ENCODE measurements at places on chromosomes 11 and 22. TPM values are rescaled to one million over a fixed set of nuclear protein-coding genes. Genes with fewer than 3 reads are reported as not detected.

KCNQ1OT1 gene
- 4.4 TPM for total RNA-seq

PHLDA2 gene
- 19.7 TPM for total RNA-seq

CARNS1 gene
- total RNA-seq: 1.7 TPM

PHOX2A gene
- total RNA-seq: not detected

PTPMT1 gene
- total RNA-seq: 34.6 TPM

CBX6 gene
- 113 TPM for total RNA-seq

OR4D5 gene
- not detected for total RNA-seq

AQP11 gene
- total RNA-seq: 1.4 TPM

CDC42BPG gene
- total RNA-seq: 20.7 TPM

SHISAL1 gene
- total RNA-seq: 1.1 TPM

PLAAT5 gene
- total RNA-seq: 0.72 TPM

GGTLC2 gene
- total RNA-seq: 0.76 TPM

- DNase-seq: peak; percentile 48
Measured at GRCh38 chr11:19018901-19019300, 41.6 kb downstream of the MRGPRX2 start.

- no peak for DNase-seq
Measured at GRCh38 chr22:39268645-39269044, 23.9 kb upstream of the PDGFB start.

DNA sequence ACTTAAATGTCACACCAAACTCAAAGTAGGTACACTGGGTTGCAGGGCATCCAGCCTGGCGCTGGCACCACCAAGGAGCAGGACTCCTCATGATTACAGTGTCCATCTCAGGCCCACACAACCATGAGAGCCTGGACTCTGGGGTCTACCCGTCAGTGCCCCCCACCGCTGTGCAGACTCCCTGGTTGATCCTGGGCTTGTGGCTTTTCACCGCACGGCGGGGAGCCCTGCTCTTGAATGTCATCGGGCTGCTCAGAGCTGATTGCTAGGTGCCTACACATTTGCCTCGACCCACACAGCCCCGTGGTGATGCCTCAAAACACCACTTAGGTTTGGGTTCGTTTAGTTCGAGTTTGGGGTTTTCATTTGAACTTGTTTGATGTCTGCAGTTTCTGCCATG, 63.0 kb downstream of the WNT11 start:
- no peak for DNase-seq

DNA sequence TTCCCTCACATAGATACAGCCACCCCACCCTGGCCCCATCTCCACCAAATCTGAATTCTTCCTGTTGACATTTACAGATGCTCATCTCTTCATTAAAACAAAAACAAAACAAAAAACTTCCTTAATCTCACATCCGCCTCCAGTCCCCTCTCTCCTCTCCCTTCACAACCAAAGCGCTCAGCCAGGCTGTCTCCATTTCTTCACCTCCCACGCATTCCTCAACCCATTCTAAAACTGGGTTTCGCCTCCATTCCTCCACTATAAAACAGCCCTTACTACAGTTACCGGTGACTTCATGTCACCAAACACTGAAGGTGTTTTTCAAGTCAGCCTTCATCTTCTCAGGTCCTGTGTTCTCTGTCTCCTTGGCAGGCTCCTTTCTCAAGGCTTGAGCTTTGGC, 9.6 kb downstream of the BACE1-AS start:
- DNase-seq: no peak

GRCh38 chr22:20580611-20581502, 73.4 kb downstream of the MED15 start:
- DNase-seq: no peak

DNA sequence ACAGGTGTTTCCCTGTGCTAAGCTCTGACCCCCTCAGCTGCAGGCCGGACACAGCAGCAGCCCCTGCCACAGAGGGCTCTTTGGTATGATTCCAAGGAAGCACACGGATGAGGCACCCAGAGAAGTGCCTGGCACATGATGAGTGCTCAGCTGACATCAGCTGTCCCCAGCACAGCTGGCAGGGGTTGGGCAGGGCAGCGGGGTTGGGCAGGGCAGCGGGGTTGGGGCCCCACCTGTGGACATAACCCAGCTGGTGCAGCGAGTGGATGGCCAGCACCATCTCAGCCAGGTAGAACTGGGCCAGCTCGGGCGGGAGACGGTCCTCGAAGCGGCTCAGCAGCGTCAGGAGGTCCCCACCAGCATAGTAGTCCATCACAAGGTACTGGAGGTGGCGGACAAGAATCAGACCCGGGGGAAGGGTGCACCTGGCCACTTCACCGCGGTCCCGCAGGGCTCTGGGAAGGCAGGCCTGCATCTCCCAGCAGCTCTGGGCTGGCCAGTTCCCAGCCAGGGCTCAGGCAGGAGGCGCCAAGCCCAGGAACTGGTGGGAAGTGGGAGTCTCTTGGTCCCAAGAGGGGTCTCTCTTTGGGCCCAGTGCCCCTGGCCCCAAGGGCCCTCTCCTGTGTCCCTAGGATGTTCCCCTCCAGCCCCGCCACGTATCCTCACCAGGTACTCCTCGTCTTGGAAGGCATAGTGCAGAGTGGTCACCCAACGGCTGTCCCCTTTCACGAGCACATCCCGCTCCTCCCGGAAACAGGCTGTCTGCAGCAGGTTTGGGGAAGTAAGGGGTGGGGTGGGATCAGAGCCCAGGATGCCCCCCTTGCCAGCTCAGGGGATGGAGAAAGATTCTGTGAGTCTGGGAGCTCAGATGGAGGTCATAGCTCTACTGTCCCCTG, 4.3 kb downstream of the CDC42BPG start:
- no peak for DNase-seq

- no peak for DNase-seq
Measured at GRCh38 chr11:76049511-76049910, 156.8 kb downstream of the WNT11 start.

- no peak for DNase-seq
Measured at GRCh38 chr11:9250139-9250582, 15.0 kb downstream of the DENND5A start.

GRCh38 chr11:79396674-79397073, 44.2 kb downstream of the TENM4 start:
- no peak for DNase-seq

DNA sequence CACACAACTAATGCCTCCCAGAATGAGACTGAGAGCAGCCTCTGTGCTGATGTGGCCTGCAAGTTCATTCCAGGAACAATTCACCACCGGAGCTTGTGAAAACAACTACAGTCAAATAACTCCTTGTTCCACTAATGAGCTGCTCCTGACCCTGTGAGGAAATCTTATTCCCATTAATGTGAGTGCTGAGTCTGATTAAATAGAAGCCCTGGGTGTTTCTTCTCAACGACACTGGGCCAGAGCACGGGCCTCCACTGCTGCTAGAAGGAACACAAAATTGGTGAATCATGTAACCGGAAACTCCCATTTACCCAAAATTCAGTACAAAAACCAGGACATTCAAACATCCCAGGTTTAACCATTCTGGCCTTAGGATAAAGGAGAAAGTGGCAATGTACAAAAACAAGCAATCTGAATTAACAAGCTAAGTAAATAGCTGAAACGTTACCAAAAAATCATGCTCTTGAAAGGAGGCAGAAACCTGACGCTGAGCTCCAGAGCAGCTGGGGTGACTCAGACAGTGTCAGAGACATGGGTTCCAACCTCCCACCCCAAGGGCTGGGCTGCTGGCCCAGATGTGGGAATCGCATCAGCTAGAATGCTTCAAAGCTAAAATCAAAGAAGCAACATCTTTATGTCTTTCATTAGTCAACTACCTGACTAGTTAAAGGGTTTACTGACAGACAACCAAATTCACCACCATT, 26.7 kb downstream of the SERGEF start:
- no peak for DNase-seq

GRCh38 chr11:44112091-44112821, 16.8 kb downstream of the EXT2 start:
- DNase-seq: no peak

DNA sequence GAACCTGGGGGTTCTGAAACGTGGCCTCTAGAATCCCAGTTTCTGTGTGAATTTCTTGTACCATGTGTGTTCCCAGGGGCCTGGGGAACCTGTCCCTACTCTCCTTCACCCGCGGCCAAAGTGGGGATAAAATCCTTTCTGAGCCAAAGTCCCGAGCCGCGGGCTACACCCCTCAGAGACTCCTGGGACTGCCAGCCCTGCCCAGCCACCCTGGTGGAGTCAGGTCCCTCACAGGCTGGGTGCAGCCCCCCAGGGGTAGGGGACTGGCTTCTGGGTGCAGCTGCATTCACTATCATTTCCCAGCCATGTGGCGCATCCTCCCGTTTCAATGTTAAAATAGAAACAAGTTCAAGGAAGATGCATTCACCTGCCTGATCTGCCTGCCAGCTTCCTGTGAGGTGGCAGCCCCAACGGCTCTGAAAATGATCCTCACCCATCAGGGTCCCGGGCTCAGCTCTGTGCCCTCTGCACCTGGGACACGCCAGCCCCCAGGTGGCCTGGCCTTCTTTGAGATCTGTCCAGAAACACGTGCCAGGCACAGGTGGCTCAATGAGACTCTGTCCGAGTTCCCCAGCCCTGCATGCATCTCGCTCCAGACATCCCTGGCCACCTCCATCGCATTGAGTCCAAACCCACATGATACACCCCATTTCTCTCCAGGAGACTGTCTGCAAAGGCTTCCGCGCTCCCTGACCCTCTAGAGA, 338.8 kb downstream of the CTTN start:
- peak; percentile 43 for DNase-seq

- no peak for DNase-seq
Measured at GRCh38 chr11:103594283-103594682, 442.2 kb upstream of the DDI1 start.

GRCh38 chr22:19827341-19828034, 27.2 kb downstream of the GNB1L start:
- no peak for DNase-seq

- no peak for DNase-seq
Measured at GRCh38 chr11:57562596-57562995, 4.9 kb downstream of the UBE2L6 start.

- no peak for DNase-seq
Measured at GRCh38 chr11:107549253-107549953, 16.1 kb downstream of the ALKBH8 start.

DNA sequence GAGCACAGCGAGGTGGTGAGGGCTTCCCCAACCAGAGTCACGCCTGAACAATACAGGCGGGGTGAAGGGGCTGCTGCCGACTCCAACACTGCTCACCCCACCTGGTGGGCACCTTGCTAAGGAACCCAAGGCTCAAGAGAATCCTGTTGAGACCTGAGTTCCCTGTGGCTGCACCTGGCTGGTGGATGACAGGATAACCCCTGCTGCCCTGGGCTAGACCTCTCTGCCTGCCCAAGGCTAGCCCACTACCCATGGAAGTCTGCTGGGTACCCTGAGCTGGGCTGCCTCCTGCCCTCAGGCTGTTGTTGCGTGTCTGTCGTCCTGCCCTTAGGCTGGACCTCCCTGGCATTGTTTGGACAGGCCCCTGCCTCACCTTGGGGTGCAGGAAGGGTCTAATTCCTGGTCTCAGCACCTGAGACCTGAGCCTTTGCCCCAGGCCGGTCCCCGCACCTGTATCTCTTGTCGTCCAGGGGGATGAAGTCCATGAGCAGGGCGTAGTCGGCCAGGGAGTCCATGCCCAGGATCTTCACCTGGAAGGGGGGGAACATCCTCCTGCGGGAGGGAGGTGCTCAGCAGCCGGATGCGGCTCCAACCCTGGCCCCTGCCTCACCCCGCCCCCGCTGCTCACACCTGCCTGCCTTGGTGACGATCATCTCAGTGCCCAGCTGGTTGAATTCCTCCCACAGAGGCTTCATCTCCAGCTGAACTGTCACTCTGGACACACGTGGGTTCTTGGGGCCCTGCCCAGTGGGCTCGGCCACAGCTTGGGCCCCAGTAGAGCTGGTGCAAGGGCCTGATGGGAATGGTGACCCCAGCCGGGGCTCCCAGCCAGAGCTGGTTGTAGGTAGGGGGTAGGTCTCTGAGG, 4.9 kb upstream of the NUDT8 start:
- DNase-seq: peak; percentile 71

DNA sequence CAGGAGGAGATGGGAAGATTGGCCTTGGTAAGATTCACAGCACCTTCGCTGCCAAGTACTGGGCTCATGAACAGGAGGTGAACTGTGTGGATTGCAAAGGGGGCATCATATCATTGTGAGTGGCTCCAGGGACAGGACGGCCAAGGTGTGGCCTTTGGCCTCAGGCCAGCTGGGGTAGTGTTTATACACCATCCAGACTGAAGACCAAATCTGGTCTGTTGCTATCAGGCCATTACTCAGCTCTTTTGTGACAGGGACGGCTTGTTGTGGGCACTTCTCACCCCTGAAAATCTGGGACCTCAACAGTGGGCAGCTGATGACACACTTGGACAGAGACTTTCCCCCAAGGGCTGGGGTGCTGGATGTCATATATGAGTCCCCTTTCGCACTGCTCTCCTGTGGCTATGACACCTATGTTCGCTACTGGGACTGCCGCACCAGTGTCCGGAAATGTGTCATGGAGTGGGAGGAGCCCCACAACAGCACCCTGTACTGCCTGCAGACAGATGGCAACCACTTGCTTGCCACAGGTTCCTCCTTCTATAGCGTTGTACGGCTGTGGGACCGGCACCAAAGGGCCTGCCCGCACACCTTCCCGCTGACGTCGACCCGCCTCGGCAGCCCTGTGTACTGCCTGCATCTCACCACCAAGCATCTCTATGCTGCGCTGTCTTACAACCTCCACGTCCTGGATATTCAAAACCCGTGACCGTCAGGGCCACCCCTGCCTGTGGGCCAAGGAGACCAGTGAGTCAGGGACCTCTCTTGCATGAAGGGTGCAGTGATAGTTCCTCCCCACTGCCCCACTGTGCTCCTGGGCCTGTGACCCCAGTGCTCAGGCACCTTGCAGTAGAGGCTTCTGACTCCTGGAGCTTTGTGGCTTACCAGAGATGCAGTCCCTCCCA, 83.6 kb downstream of the BCR start:
- no peak for DNase-seq

DNA sequence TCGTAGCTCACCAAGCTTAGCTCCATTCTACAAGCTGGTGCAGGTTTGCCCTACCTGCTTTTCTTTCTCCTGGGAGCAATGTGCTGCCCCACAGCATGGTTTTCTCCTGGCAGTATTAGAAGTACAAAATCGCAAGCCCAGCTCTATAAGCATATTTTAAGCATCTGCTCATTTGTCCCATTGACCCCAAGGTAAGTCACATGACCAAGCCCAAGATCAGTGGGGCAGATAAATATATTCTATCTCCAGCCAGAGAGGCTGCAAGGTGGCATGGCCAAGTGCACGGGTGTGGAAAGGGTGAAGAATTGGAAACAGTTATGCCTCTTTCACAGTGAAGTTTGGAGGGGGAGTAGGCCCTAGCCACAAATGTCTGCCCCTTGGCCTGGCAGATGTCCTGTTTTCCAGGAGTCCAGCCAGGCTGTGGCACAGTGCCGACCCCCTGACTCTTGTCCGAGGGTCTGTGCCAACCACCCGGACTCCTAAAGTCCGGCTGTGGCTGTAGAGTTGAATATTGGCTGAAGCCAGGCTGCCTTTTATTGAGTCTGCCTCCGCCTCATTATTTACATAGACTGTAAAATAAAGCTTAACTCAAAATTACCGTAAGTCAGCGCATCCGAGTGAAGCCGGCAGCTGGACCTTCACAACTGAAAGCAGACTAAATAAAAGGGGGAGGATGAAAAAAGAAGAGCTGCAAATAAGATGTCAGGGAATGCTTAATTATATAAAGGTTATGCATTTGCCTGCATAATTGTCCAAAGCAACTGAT, 165.7 kb downstream of the COMMD9 start:
- DNase-seq: peak; percentile 20

All from kidney (tissue), 22 donors.